NCI-H510A (cell line): ENCODE measurements at places on chromosomes 3 and 15.

- DNase-seq, result no peak
Observed at GRCh38 chr15:68749793-68750192, 70.9 kb downstream of the ANP32A start.

- no peak for DNase-seq
Observed at GRCh38 chr15:67188551-67189218, 65.8 kb downstream of the AAGAB start.

DNA sequence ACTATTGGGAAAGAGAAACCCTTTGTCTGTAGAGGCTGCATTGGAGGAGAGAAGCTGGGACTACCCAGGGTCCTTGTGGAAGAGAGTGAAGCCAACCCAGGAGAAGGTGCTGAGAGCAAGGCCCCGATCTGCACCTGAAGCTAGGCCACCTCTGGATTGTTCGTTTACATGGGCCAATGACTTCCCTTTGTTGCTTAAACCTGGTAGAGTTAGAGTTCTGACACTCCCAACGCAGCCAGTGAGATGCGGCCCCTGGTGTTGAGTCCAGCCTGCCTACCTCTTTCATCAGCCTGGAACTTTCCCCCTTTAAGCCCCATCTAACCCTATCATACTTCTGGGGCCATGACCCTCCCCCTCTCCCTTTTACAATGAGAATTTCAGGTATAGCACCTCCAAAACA, 30.8 kb downstream of the CCDC13 start:
- no peak for DNase-seq

DNA sequence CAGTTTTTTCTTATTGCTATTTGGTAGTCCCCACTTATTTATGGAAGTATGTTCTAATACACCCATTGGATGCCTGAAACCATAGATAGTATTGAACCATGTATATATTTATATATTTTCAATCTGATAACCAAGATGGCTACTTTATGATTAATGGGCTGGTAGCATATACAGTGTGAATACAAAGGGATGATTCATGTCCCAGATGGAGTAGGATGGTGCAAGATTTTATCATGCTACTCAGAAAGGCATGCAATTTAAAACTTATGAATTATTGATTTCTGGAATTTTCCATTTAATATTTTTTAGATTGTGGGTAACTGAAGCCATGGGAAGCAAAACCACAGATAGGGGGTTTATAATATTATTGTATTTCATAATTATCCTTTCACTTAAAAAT, 35.2 kb downstream of the AP4E1 start:
- DNase-seq, result no peak

GRCh38 chr3:14210843-14211594, 32.4 kb downstream of the LSM3 start:
- no peak for DNase-seq

- no peak for DNase-seq
Observed at GRCh38 chr3:175335229-175335628, 476.1 kb downstream of the NAALADL2 start.

DNA sequence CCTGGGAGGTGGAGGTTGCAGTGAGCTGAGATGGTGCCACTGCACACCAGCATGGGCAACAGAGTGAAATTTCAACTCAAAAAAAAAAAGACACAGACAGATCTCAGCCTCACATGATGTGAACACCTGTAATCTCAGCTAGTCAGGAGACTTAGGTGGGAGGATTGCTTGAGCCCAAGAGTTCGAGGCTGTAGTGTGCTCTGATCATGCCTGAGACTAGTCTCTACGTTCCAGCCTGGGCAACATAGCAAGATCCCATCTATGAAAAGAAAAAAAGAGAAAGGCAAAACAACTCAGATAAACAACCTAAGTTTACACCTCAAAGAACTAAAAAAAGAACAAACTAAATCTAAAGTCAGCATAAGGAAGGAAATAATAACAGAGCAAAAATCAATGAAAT, 11.0 kb downstream of the SCAPER start:
- DNase-seq, result no peak

DNA sequence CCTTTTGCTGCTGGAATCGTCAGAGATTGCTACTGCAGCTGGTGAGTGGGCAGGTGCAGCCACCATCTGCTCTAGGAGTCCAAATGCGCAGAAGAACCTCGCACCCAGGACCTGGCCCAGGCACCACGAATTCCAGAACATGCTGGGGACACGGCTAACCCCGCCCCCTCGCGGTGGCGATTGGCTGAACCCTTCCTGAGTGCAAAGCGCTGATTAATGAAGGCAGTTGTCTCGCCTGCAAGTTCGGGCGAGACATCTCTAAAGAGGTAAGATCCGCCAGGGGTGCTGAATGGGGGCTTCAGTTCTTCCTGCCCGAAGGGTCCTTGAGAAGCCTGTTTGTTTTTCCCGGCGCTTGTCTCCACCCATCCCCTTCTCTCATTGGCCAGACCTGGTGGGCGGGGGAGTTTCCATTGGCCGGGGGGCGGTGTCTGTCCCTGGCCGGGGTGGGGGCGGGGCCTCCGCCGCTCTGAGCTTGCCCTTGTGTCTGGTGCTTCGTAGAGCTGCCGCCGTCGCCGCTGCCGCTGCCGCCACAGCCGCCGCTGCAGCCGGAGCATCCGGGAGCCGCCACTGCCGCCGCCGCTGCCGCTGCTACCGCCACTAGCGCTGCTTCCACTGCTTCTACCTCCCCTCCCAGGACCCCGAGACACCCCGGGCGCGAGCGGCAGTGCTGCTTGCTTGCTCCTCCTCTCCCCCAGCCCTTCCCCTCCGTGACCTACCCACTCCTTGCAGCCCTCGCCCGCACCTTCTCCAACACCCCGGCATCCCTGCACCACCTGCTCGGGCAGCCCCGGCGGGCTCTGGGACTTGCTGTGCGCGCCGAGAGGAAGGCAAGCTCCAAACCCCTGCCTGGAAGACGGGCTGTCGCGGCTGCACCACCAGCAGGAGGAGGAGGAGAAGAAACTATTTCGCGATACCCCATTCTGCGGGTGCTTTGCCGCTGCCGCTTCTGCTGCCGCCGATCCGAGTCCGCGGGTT, at the start of gene CADM2:
Gene CADM2, plus strand, starts transcription at position 495 of the 975 bp plus-strand sequence.
- DNase-seq, result peak; percentile 67

- no peak for DNase-seq
Observed at GRCh38 chr3:169980055-169980454, 13.4 kb downstream of the SEC62 start.

DNA sequence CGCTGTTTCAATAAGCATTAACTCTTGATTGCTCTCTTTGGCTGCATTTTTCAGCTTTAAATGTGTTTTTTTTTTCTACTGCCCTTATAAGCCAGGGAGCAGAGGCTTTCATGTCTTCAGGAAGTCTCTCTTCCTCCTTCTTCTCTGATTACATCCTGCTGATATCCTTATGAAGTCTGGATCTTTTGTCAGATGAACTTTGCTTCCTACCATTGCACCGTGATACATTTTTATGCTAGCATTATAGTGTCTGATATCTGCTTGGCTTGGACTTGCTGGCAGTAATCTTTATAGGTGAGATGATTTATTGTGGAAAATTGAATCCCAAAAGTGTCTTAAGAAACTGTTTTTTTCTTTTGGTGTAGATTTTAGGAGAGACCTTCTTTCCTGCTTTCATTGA, 160.4 kb upstream of the CFAP20DC start:
- no peak for DNase-seq

- DNase-seq, result no peak
Observed at GRCh38 chr3:98791341-98792325, 28.5 kb downstream of the ST3GAL6 start.

GRCh38 chr3:43054754-43055153, 51.1 kb downstream of the POMGNT2 start:
- no peak for DNase-seq

- no peak for DNase-seq
Observed at GRCh38 chr15:90358124-90359033, 6.3 kb downstream of the ZNF774 start.

- no peak for DNase-seq
Observed at GRCh38 chr3:73796382-73796781, 171.6 kb upstream of the PDZRN3 start.

GRCh38 chr3:184177331-184177731, 2.7 kb downstream of the AP2M1 start:
- DNase-seq, result no peak

DNA sequence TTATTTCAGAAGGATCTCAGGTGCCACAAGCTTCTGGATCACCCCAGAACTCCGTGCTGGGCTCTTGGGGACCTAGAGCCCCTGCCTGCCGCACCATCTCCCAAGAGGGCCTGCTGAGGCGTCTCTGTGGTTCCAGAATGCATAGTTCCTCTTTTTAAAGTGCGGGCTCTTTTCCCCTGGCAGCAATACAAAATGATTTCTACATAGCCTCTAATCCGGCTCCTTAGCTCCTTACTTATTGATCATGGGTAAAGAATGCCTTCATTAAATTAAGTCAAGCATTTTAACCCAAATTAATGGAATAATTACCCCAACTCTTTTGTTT, 121.9 kb downstream of the ATP10A start:
- no peak for DNase-seq

DNA sequence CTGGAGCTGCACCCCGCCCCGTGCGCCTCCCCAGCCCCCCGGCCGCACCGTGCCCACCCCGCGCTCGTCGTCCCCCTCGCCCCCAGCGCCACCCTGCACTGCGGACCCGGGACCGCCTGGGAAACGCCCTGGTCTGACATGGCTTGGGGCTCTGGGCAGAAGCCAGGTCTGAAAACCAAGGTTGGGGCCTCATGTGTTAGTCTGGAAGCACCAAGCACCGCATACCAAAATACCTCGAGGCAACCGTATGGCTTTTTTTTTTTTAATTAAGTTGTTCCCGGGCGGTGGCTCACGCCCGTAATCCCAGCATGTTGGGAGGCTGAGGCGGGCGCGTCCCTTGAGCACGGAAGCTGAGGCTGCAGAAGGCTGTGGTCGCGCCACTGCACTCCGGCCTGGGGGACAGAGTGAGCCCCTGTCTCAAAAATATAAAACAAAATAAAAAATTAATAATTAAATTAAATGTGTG, 91.5 kb upstream of the CHD2 start:
- peak; percentile 31 for DNase-seq

GRCh38 chr15:65026756-65027155, 2.7 kb downstream of the MTFMT start:
- DNase-seq, result no peak

- no peak for DNase-seq
Observed at GRCh38 chr3:120049881-120050539, 44.2 kb downstream of the GSK3B start.

- DNase-seq, result no peak
Observed at GRCh38 chr15:73930371-73930770, 4.1 kb downstream of the LOXL1 start.

- no peak for DNase-seq
Observed at GRCh38 chr3:71689291-71689690, 35.9 kb downstream of the EIF4E3 start.

- no peak for DNase-seq
Observed at GRCh38 chr3:111244760-111245159, 173.1 kb downstream of the NECTIN3 start.

- no peak for DNase-seq
Observed at GRCh38 chr3:76152028-76152427, 366.7 kb upstream of the ZNF717 start.
